ENCODE measurements at places on chromosomes 7 and 10. TPM values are rescaled to one million over a fixed set of nuclear protein-coding genes. Genes with fewer than 3 reads are reported as not detected.

The CPVL gene
- 43.8 TPM for total RNA-seq

The PON1 gene
- 0.26 TPM for total RNA-seq

DNA sequence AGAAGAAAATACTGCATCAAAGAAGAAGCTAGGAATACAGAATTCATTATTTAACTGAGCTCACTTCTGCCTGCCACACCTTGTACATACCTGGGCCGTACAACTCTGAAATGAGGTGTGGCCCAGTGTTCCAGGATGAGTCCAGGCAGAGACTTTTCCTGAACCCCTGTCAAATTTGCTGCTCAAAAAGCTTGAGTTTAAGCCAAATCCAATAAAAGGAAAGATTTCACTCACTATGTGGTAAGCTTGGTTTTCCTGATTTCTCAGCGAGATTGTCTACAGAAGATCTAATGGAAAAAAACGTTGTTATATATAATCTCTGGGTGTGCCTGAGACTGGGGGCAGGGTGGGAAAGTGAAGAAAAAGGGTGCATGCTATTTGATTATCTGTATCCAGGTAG, 72.1 kb upstream of the EGFR start:
- no peak for DNase-seq

DNA sequence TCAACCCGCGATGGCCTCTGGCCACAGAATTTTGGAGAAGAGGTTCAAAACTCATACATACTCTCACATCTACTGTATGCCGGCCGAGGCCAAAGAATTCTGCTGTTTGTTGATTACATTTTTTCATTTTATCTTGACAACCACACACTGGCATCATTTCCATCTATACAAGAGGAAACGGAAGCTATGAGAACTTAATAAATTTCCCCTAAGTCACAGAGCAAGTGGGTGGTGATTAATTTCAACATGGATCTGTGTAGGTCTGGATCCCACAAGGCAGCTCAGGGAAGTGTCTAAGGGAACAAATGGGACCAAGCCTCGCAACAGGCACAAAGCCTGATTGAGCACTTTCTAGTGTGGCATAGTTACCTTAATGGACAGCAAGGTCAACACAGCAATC, 18.0 kb downstream of the ELMO1 start:
- no peak for DNase-seq

DNA sequence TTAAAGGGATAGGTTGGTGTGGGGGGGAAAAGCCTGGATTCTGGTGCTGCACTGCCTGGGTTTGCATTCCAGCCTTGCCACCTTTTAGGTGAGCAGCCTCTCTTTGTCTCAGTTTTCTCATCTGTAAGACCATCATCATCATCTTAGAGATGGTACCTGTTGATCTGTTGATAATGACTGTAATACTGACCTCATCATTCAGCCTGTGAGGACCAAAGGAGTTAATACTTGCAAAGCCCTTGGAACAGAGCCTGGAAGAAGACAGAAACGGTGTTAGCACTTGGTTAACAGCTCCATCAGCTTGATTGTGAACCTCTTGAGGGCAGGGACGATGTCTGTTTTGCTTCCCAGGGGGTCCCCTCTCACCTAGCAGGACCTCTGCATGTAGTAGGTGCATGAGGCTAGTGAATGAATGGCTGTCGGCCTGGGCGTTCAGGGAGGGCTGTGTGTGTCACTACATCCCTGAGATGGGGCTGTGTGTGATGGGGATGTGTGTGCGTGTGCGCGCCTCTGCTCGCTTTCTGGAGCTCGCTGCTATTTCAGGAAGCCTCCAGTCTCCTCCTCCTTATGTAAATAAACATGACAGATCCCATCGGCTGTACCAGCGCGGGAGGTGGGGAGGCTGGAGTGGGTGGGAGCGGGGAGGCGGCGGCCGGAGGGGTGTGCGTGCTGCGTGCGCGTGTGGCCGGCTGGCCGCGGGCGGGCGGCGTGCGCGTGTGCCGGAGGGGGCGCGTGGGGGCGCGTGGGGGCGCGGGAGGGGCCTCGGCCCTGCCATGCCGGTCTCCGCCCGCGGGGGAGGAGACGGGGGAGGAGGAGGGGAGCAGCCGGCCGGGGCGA, 61.2 kb downstream of the NEURL1 start:
- DNase-seq, result peak; percentile 62
